ENCODE measurements at places on chromosomes 2 and 18.

GRCh38 chr2:133485868-133486267 lies 82.4 kb downstream of the NCKAP5 start:
- DNase-seq = peak; percentile 15

DNA sequence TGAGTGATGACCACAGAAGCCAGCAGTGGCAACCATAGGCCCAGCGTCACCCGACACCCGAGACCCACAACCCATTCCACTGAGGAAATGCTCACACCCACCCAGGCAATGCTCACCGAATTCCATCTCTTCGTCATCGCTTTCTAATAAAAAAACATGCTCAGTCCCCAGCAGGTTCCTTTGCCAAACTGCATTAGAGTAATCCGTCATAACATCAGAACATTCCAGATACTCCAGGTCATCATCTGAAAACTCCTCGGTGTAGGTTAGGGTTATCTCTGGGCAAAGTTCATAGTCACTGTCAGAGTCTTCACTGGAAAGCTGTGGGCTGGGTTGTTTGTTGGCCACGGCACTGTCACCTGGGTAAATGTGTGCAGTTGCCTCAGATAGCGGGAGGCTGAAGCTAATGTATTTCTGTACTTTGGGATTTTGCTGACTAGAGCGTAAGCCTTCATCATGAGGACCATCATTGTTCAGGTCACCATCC lies 49.3 kb downstream of the ALPK2 start:
- peak; percentile 90 for DNase-seq

- no peak for DNase-seq
These were observed 4.9 kb downstream of the CREG2 start for GRCh38 chr2:101382442-101382841.

DNA sequence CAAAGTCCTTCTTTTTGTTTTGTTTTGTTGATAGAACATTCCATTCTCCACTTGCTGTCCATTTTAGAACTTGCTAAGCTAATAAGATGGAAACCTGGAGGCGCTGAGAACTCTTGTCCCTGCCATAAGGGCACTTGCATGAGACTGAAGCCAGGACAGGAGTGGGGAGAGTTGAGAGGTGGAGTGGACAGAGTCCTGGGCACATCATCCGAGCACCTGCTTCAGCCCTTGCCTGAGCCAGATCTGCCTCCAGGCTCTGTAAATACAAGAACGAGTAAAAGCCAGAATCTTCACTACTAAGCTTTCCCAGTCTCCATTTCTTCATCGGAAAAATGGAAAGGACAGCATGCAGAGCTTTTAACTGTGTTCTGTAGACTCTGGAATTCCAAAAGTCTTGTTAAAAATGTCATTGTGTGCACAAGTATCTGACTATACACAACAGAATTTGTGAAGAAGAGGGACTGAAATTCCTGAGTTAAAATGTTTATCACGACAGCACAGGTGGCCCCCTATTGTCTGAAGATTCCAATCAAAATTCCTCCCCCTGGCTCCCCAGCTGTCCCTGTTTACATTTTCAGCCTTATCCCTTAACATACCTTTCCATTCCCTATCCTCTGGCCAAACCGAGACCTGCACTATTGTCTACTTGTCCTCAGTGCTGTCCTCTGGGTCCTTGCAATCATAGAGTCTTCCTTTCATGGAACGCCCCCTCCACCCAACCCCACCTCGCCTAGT lies 498.2 kb upstream of the TNP1 start:
- DNase-seq = no peak

- DNase-seq = no peak
These were observed 237.2 kb upstream of the ETAA1 start for GRCh38 chr2:67159929-67160328.

DNA sequence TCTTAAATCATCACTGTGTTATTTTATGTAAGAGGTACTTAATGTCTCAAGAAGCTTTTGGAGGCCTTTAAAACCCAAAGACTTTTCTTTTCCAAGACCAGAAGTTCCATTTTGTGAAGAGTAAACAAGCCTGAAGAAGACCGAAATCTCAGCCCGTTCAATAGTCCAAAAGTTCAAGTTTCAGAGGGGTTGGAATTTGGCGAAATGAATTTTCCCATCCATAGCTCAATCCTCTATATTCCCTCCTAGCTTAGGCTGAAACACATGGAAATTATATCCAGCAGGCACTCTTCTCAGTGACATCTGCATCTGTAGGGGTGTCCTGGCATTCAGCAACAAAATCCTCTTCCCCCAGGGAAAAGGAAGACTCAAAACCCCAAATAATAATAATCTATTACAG lies 344.6 kb downstream of the ARHGAP15 start:
- no peak for DNase-seq

- peak; percentile 69 for DNase-seq
These were observed 81.9 kb downstream of the CLIP4 start for GRCh38 chr2:29196792-29197788.

DNA sequence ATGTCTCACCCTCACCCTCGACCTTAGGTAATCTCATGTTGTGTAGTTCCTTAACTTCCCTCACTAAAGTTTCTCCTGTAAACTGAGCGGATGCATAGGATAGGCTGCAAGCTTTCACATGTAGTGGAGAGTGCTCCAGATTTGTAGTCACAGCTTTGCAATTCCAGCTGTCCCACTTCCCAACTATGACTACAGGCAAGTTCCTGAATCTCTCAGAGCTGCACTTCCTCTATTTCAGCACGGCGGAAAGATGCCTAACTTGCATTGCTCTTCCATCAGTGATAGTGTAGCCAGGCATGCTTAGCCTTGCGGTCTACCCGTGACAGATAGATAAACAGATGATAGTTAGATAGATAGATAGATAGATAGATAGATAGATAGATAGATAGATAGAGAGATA lies 183.1 kb upstream of the CCDC68 start:
- no peak for DNase-seq

GRCh38 chr2:153299809-153300208 lies 178.8 kb downstream of the RPRM start:
- DNase-seq = no peak

DNA sequence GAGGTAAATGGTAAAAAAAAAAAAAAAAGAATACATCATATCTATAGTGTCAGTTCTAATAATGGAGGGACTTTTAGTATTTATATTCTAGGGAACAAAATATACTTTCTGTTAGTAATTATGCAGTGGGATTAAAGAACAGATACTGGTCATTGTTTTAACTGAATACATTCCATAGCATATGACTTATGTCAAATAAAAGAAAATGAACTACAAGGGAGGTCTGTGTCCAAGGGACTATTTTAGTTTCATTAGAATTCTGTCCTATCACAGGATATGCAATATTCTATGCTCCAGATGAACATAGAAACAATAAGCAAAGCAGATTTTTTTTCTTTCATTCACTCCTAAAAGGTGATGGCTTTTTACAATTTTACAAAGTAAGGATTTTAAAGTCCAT lies 154.2 kb upstream of the ZEB2 start:
- DNase-seq = no peak

DNA sequence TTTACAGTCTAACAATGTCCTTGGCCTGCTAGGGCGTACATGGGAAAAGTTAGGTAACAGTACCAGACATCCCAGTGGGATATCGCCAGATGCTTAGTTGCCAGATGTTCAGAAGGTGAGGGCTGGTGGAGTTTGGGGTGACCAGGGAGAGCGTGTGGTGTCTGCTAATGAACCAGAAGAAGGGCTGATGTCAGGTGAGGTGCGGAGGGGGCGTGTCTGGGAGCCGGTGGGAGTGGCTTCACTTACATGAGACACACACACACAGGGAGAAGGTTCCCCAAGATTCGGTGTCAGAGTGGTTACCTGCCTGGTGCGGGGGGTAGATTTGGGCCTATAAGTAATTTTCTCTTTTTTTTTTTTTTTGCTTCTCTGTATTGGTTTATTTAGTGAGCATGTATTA lies 12.2 kb downstream of the RAB31 start:
- no peak for DNase-seq

DNA sequence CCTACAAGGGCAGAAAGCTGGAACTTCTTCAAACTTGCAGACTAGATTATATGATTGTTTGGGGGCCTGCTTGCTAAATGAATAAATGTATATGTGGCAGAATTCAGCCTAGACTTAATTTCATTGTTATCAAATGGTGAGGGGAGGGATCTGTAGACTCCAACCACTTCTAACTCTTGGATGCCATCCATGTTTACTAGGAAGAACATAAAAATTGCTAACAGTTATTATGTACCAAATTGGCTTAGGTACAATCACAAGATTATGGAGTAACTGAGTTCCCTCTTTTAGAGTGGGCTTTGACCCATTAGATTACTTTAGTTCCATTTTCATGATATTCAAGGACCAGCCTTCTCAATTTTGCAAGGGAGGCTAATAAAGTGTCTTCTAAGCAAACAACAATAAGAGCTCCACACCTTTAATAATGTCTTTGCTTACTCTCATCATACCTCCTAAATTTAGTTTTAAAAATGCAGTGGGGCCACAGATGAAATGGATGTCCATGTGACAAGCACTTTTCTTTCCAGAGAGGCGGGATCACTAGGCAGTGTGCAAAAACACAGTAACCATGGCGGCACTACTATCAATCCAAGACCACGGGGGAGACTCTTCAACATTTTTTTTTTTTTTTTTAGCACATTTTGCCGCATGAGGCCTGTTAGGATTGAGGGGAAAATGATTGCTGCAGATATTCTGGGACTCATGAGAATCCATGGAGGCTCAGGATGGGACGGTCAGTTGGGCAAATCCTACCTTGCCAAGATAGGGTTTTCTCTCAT lies 217.6 kb upstream of the SPRED2 start:
- DNase-seq = no peak

GRCh38 chr18:67935638-67936037 lies 419.1 kb upstream of the DSEL start:
- no peak for DNase-seq

DNA sequence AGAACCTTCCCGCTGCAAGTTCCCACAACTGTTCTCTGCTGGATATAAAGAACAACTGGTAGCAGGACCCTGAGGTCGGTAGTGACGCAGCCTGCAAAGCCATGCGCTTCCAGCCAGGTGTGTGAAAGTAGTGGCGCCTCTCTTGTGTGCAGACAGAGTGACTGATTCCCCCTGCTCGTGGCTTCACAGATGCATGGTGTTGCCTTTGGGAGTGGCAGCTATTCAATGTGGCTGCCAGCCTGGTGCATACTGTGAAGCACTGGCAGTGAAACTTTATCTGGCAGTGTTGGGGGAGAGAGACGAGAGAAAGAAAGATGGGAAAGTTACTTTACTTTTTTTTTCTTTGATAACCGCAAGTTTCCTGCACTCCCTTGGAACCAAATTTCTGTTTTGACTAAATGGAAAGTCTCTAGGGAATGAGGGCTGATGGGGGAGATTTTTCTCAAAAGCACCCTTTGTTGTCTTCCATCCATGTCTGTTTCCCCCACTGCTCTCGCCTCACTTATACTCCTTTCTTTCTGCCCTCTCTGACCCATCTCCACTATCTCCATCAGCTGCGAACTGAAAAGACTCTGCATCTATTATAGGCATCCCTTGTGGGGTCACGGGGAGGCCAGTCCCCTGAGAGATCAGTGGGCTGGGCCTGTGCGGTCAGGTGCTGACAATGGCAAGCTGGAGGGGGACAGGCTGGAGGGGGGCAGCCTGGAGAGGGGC lies 90.0 kb upstream of the TNP1 start:
- DNase-seq = no peak

DNA sequence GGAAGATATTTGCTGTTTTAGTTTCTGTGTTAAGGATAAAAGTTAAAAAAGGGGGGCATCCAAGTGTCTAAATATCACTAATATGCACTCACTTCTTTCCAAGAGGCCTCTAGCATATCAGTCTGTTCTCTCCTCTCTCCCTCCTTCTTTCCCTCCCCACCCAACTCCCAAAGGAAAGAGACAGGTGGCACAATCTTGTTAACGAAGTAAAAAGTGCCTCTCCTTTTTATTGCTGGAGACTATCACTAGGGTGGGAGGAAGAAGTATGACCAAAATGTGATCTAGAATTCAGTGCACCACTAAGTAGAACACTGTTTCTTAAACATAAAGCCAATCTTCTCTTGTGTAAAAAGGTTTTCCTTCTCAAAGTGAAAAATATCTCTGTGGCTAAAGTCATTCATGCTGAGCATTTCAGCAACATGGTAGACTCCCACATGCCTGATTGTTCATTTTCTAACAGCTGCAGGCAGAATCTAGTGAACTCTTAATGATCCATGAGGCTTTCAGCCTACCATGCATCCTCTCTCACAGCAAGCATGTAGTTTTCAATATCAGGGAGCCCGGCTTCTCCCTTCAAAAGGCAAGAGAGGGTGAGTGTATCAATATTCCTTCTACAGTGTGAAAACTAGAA lies 39.5 kb downstream of the RNU4ATAC start:
- no peak for DNase-seq

- no peak for DNase-seq
These were observed 113.8 kb upstream of the UXS1 start for GRCh38 chr2:106307860-106308259.

DNA sequence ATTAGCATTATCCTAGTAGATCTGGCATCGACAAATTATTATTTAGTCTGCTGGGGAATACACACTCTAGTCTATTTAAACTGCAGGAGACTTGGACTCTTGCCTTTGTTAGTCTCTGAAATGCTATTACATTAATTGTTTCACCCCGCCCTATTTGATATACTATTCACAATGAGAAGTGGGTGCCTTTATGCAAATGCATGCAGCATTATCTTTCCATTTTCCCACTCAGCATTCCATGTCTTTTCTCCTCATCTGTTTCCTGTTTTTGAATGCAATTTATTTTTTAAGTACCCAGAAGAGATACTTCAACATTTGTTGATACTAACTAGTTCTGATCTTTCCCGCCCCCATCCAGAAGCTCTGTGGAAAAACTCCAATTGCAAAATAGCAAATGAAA lies 395.3 kb upstream of the NXPH2 start:
- DNase-seq = no peak

DNA sequence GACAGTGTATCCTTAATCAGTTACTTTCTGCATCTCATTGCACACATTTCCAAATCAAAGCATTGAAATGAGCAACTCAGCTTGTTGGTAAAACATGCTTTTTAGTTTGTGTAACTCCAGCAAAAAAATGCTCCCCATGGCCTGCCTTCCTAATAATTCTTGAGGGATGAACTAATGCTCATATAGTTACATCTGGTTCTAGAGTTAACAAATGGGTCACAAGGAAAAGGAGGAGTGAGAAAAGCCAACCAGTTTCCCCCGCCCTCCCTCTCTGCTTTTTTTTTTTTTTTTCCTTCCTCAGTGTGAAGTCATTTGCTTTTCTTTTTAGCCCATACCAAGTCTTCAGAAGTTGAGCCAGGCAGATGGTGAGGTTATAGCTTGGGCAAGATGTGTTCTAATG lies 231.7 kb downstream of the MTX2 start:
- DNase-seq = no peak

GRCh38 chr2:95359031-95359430 lies 43.5 kb upstream of the FAHD2A start:
- no peak for DNase-seq

GRCh38 chr2:196939371-196939770 lies 12.9 kb upstream of the PGAP1 start:
- DNase-seq = no peak

- peak; percentile 93 for DNase-seq
These were observed 45.3 kb upstream of the ROCK2 start for GRCh38 chr2:11389551-11390398.

- peak; percentile 36 for DNase-seq
These were observed 402.5 kb downstream of the STK39 start for GRCh38 chr2:167844714-167845530.

GRCh38 chr18:3624546-3624934 lies 174.6 kb downstream of the TGIF1 start:
- no peak for DNase-seq

GRCh38 chr2:43082111-43082894 lies 144.1 kb downstream of the ZFP36L2 start:
- DNase-seq = no peak

Measured in HepG2 (cell line).